Peyer's patch (tissue), 4 donors: ENCODE measurements at places on chromosomes 12 and 14.

DNA sequence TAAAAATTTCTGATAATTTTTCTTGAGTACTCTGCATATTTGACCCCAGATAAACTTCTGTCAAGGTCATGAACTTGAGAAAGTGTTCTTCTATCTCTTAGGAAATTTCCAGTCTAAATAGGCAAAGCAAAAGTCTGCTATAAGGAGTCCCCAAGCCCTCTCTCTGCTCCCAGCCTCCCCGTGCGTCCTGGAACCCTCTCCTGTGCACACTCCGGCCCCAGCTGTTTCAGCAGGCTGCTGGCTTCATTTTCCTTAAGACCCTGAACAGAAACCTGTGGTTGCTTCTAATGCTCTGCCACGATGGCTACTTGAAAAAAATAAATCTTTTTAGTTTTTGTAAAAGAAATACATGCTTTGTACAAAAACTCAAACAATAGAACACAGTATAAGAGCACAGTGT, 14.7 kb downstream of the KRT2 start:
- DNase-seq = no peak

DNA sequence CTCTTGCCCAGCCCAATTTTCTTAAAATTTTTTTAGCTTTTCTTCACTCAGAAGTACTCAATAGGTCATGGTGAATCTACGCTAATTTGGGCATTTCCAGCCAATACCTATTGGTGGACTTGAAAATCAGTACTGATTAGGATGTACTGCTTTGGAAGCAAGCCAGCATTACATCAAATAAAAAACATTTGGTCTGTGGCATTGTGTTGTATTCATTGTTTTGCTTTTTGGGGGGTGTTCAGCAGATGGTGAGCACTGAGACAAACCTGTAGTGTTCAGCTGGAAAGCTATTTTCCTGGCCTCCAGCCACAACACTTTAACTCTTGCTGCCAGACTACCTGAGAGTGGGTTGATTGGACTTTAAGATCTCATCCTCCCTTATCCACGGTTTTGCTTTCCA, 4.0 kb downstream of the MAPKAPK5 start:
- DNase-seq = no peak

GRCh38 chr14:104724981-104725771, 1.1 kb downstream of the ADSS1 start:
- no peak for DNase-seq

- no peak for DNase-seq
Observed at GRCh38 chr12:25401547-25402345, 151.0 kb upstream of the KRAS start.

- DNase-seq = no peak
Observed at GRCh38 chr14:59768855-59769375, 101.7 kb downstream of the RTN1 start.

GRCh38 chr14:91358654-91359220, 58.9 kb downstream of the CCDC88C start:
- DNase-seq = no peak

DNA sequence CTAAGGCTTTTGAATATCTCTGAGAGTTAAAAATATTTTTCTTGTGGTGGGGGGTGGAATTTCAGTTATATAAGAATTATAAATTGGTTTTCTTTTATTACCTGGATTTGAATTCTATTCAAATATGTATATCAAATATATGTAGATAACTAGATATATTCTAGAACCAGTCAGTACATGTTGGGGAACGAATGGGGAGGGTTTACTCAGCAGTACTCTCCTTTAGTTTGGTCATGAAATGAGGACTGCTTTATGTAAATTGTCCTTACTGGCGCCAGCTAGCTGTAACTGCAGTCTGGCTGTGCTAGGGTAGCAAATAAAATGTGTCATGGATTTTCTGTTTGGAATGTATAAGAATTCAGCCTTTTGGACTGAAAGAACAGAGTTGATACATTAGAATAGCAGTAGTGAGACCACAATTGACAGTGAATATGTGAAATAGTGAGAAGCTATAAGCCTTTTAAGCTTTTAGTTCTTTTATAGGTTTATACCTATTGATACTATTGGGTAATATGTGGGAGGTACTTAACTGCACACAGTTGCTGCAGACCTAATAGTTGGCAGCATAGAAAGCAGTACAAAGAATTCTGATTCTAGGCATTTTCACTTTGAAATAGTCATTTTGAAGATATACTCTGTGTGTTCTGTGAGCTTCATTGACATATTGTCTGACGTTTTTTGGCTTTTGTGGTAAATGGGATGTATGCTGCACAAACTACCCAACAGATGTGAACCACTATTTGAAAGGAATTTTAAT, 29.0 kb downstream of the ATF7IP start:
- DNase-seq = peak; percentile 59

DNA sequence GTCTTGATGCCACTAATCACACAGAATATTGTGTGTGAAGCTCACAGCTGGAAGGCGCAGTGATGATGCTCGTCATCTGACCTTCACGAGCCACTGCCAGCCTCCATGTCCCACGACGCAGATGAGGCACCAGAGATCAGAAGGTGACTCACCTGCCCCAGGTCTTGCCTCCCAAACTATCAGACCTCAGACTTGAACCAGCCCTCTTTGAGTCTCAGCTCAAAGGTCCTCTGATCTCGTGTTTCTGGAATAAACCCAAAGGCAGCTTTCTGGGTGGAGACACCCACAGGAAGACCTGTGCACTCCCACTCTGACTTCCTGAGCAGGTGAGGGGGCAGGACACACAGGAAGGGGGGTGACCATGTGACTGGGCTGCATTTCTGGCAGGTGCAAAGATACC, 19.6 kb upstream of the CHGA start:
- DNase-seq = no peak
